ENCODE measurements at places on chromosomes 5 and 9.

- DNase-seq, result no peak
Observed at GRCh38 chr5:73171495-73171894, 1.5 kb upstream of the TMEM174 start.

DNA sequence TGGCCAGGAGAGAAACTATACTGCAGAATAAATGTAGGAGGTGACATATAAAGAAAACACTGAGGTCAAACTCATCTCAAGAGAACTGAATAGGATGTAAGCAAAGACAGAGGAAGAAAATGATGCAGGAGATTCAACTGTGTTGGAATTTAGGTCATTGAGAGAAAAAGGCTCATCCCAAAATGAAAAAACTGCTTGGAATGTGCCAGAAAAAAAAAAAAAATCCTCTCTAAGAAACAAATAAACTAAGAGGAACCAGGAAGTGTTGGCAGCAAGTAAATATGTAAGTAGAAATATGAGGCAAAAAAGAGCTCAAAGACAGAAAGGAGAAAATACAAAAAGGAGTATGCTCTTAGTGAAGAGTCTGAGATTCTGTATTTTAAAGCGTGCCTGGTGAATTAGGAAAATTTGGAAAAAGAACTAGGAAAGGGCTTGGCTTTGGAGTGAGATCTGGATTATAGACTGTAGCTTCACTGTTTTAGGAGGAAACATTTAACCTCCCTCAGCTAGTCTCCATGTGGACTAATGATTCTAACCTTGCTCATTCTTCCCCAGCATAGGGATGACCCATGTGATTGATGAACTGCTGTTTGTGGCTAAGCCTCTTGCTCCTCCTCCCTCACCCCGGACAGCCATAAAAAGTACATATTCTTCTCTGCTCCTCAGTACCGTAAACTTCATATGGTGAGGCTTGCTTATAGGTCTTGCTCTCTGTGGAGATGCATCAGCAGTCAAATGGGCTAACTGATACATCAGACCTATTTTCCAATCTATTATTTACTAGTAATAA lies 185.6 kb upstream of the POU5F2 start:
- DNase-seq, result no peak

DNA sequence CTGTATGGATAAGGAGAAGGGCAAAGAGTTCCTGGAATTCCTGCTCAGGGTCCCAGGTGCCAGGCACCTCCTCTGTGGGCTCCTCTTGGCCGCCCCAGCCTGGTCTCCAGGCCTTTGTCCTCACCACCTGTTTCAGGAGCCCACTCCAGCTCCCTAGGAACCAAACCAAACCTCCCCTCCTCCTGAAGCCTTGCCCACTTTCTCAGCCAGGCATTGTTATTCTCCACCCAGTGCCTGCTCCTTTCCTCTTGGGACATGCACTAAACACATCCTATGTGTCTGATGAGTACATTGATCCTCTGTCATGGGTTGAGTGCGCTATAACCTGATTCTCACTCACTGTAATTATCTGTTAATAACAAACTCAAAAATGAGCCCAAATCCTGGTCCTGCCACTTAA lies 189.8 kb downstream of the SPOCK1 start:
- no peak for DNase-seq

DNA sequence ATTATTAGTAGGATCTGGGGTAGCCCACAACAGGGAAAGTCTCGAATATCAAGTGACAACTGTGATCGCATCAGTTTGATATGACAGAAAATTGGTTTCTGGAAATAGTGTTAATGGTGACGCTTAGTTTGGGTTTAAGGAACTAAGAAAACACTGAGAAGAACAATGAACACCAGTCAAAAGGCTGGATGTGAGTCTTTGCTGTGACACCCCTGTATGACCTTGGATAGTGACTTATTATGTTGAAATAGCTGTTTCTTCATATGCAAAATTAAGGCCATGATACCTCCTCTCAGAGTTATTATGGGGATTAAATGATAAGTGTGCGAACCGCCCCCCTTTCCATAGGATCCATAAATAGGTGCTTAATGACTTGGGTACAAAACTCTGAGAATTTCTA lies 926 bp downstream of the DNAJC25 start:
- DNase-seq, result no peak

GRCh38 chr5:178553517-178553916 lies 36.7 kb downstream of the COL23A1 start:
- DNase-seq, result no peak
